Natural killer cell treated with Interleukin-12 subunit alpha and Interleukin-12 subunit beta and Interleukin-15 and Interleukin-18, amount 100 ng/mL, for 72 hours (primary cell): ENCODE measurements at places on chromosomes 13 and 19.

- DNase-seq = no peak
Measured at GRCh38 chr19:29841559-29842367, 30.0 kb downstream of the CCNE1 start.

DNA sequence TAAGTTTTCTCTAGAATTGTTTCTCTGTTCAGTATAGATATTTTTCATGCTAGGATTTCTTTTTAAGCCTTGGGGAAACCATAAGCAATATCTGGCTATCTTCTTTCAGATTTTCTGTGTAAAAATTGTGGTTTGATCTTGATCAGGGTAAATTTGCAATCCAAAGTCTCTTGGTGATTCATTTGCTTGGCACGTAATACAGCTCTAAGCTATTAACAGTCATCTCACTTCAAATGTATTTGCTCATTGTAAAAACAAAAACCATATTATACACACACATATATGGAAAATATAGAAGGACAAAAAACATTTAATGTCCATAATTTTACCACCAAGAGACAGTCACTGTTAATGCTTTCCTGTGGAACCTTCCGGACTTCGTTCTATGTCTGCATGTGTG lies 191.0 kb downstream of the SHISA2 start:
- DNase-seq = no peak

- DNase-seq = no peak
Measured at GRCh38 chr13:107734891-107735625, 480.3 kb downstream of the LIG4 start.

- no peak for DNase-seq
Measured at GRCh38 chr19:35267353-35267817, 1.4 kb upstream of the USF2 start.

GRCh38 chr13:98707281-98707999 lies 45.0 kb downstream of the SLC15A1 start:
- no peak for DNase-seq

DNA sequence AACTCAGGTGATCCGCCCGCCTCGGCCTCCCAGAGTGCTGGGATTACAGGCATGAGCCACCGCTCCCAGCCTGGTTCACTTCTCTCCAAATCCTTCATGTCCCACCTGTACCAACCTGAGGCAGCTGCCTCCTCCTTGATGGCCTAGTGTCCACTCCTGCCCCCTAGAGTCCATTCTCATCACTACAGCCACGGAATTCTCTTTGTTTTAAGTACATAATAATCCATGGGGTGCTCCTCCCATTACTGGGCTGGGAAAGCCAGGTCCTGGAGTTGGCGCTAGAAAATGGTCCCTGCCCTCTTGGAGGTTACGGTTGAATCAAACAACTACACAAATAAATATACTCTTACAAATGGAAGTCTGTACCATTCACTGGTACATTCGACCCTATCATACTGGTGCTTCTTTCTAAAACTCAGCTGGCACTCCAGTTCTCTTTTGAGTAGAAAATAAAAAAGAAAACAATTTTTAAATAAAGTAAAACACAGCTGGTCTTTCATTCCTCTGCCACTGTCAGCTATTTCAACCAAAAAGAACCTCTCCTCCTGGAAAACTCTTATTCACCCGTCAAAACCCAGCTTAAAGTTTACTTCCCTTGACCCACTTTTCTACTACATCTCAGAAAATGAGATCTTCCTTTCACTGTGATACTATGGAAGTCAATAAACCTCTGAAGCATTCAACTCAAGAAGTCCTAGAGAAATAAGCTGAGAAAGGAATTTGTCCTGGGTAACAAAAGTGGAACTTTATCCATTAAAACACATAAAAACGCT lies 22.4 kb upstream of the ARHGEF18 start:
- no peak for DNase-seq

GRCh38 chr13:103130681-103131210 lies 64.5 kb upstream of the SLC10A2 start:
- no peak for DNase-seq

DNA sequence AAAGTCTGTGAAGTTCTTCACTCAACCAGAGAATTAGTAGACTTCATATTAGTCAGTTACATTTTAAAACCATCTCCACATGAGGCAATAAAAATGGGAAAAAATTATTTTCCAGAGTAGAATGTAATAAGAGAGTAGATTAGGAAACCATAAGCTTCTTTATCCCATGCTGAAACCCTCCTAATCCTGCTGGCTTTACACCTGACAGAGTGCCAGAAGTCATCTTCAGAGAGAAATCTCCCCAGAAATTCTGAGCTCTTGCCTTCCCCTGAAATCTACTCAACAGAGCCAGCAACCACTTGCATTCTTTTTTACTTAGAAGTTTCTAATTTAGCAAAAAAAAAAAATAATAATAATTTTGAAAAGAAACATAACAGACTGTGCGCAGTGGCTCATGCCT lies 279.9 kb downstream of the NHLRC3 start:
- DNase-seq = no peak

DNA sequence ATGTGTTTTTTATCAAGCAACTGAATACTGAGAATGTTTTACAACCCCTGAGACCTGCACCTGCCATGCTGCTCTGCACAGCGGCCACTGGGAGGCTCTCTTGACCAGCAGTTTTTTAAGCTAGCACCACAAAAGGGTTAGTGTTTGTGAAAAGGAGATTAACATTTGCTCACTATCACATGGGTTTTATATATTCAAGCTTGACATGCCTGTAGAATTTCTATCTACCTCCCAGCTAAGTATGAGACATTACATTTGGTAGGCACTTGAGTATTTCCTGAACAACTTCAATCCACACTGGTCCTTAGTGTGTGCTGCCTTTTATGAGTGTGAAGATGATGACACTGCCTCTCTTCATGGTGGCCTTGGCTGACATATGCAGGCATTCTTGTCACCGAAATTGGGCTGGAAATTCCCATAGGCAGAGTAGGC lies 1238.9 kb downstream of the UQCRFS1 start:
- DNase-seq = no peak
